BJ (cell line): ENCODE measurements at places on chromosomes 12 and 14.
A peak's percentile ranks its signal among the peaks of the same experiment; 100 is the strongest.

DNA sequence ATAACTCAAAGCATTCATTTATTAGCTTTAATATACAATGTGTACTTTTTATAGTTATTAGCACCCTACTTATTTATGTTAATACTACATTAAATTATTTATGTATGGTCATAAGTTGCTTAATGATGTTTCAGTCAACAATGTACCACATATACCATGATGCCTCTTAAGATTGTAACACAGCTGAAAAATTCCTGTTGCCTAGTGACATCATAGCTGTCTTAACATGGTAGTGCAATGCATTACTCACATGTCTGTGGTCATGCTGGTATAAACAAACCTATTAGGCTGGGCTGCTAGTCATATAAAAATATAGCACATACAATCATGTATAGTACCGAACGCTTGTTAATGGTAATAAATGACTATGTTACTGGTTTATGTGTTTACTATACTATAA lies 120.4 kb downstream of the ANO6 start:
- peak; percentile 64 for DNase-seq

DNA sequence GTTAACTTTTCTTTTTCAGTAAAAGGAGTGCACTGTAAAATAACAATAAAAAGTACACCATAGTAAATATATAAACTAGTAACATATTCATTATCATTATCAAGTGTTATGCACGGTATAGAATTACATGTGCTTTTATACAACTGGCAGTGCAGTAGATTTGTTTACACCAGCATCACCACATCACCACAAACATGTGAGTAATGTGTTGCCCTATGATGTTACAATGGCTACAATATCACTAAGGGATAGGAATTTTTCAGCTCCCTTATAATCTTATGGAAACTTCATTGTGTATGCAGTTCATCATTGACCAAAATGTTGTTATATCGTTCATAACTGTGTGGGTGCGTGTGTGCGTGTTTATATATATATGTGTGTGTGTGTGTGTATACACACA lies 23.5 kb upstream of the NEDD1 start:
- DNase-seq, result no peak

GRCh38 chr12:107780298-107780697 lies 5.8 kb downstream of the ASCL4 start:
- no peak for DNase-seq

- DNase-seq, result no peak
These were observed 4.4 kb downstream of the VDR start for GRCh38 chr12:47900131-47901062.

DNA sequence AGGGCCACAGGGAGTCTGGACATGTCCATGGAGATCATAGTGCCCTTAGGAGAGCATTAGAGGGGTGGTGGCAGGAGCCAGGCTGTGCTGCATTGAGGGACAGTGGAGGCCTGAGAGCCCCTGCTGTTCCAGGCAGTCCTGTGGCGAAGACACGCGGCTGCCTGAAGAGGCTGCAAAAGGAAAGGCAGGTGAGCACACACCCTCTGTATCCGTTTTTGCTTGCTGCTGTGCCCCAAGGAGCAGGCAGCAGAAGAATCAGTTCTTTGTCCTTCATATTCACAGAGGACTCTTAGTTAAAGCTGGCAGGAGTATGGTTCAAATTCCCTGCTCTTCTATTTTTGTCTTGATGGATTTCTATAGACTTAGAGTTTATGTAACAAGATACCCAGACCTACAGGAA lies 4.5 kb downstream of the SLC35E3 start:
- no peak for DNase-seq

DNA sequence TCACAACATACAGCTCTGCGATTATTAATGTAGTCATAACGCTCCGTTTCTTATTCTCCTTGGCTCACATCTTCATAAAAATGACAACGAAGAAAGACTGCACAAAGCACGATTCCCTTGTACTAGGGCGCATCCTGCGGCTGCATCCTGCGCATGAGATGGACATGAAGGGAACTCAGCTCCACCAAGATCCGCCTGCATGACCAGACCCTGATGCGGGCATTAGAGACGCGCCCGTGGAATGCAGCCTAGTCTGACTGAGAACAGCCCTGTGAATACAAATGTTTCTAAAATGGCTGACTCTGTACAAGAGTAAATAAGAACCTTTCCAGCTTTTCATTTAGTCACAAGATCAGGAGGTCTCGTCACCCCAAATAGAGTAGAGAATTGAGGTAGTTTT lies 422.2 kb downstream of the NOVA1 start:
- DNase-seq, result no peak

DNA sequence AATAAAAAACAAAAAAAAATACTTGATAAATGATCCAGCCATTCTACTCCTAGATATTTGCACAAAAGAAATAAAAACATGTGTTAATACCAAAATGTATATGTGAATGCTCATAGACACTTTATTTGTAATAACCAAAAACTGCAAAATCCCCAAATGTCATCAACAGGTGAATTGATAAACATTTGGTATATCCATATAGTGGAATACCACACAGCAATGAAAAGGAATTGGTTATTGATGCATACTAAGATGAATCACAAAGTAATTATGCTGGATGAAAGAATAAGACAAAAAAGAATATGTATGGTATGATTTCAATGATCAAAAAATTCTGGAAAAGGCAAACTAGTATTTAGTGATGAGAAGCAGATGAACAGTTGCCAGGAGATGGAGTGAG lies 124.7 kb upstream of the VASH1 start:
- DNase-seq, result no peak

DNA sequence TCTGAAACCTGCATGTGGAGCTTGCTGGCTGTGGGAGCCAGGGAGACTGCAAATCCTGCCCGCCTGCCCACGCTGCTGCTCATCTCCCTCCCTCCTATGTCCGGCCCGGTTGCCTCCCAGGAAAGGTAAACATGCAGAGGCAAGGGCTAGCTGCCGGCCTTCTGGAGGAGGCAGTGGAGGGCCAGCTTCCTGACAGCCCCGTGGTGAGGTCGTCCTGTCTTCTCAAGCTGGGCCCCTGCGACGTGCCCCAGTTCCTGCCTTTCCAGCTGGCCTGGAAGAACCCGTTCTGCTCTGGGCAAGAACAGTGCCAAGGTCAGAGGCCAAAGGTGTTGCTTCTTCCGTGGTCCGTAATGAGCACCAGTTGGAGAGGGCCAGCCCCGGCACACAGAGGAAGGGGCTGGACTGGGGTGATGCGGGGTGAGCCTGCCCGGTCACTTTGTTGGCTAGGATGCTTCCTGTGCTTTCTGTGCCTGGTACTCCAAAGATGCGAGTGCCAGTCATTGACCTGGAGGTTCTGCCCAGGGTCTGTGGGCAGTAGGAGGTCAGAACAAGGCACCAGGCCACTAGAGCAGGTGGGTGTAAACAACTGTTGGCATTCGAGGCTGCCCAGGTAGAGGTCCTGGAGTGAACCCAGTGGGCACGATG lies 25.3 kb downstream of the TPCN1 start:
- no peak for DNase-seq

DNA sequence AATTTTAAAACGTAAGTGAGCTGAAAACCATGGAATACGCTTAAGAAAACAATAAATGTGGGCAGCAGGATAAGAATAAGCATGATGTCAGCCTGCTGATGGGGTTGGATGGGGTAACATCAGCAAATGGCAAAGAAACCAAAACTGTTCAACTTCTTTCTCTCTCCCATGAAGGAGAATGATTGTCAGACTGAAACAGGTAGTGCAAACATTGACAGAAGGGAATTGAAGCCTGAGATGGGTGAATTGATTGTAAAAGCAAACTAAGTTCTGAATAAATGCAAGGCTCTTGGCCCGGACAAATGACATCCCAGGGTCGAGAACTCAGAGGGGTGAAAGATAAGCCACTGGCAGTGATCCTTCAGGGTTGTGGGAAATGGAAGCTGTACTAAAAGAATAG lies 182.6 kb downstream of the ETV6 start:
- no peak for DNase-seq

GRCh38 chr14:32013083-32013482 lies 64.0 kb upstream of the ARHGAP5 start:
- DNase-seq, result no peak

DNA sequence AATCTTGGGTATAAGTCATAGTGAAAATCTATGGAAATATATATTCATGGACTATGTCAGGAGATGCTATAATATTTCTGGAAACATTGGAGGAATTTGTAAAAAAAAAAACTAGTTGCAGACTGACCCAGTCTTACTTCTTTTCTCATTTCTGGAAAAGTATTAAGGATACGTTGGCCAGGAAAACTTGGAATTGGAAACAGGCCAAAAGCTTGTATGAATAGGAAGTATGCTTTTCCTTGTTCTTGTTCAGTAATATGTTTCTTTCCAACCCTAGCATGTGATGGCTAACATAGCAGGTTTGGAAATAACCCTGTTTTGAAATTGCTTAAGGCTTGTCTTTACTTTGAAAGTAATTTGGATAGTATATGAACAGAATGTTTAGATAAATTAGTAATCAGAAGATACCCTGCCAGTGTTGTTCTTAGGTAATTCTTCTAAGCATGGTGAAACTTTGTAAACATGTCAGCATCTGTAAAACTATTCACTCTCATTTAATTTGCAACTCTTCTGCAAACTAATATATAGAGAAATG lies 316.2 kb downstream of the NPAS3 start:
- DNase-seq, result no peak

DNA sequence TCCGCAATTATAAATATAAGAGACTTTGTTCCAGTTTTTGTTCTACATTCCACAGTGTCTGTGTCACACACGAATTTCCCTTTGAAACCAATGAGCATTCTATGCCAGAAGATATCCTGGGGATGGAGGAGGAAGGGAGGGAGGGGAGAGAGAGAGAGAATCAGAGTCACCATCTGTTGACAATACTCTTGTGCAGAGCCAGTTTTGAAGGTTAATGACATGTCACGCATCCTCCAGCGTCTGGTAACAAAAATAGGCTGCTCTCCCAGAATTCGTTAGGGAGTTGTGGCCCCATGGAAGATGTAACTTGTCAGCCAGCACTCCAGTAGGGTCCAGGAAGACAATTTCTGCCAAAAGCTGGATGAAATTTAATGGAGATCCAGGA lies 213.5 kb upstream of the KRR1 start:
- peak; percentile 71 for DNase-seq

DNA sequence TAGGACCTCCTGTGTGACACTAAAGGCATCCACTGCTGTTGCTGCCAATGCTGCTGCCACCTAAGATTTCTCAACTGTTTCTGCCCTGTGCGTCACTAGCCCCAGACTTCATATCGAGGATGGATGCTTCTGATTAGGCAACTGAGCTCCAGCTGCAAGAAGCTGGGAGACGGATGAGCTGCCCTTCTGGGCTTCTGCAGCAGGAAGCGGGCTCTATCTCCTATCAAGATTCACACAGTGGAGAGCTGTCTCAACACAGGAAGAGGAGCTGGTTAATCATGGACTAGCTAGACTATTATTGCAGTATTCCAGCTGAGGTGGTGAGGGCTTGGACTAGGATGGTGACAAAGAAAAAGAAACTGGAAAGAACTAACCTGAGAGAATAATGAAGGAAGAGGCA lies 59.2 kb upstream of the PELI2 start:
- no peak for DNase-seq

GRCh38 chr14:100522616-100523099 lies 64.6 kb downstream of the BEGAIN start:
- DNase-seq, result no peak

DNA sequence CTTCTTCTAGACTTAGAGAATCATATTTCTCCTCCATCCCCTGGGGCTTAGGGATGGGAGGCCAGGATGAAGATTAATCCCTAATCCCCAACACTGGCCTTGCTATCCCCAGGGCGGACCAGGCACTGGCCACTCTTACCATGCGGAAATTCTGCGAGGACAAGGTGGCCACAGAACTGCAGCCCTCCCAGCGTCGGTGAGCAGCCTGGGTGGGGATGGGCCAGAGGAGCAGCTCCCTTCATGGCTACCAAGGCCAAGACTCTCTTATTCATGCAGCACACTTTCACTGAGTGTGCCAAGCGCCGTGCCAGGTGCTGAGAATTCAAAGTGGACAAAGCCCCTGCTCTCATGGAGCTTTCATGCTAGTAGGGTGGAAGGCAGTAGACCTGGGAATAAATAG lies 7.0 kb downstream of the TNS2 start:
- no peak for DNase-seq

- no peak for DNase-seq
These were observed 10.2 kb downstream of the ARHGAP5 start for GRCh38 chr14:32087173-32087861.

- no peak for DNase-seq
These were observed 112.6 kb downstream of the ZNF664 start for GRCh38 chr12:124085419-124086296.

- DNase-seq, result no peak
These were observed 3.7 kb downstream of the BATF start for GRCh38 chr14:75525969-75526368.

GRCh38 chr14:95713596-95714371 lies at the start of gene TCL1A:
Gene TCL1A (minus strand): TSS chr14:95714125. CDS start chr14:95714066, 59 bp downstream.
- DNase-seq, result no peak

- DNase-seq, result no peak
These were observed 104.7 kb upstream of the RAP1B start for GRCh38 chr12:68505970-68506369.

DNA sequence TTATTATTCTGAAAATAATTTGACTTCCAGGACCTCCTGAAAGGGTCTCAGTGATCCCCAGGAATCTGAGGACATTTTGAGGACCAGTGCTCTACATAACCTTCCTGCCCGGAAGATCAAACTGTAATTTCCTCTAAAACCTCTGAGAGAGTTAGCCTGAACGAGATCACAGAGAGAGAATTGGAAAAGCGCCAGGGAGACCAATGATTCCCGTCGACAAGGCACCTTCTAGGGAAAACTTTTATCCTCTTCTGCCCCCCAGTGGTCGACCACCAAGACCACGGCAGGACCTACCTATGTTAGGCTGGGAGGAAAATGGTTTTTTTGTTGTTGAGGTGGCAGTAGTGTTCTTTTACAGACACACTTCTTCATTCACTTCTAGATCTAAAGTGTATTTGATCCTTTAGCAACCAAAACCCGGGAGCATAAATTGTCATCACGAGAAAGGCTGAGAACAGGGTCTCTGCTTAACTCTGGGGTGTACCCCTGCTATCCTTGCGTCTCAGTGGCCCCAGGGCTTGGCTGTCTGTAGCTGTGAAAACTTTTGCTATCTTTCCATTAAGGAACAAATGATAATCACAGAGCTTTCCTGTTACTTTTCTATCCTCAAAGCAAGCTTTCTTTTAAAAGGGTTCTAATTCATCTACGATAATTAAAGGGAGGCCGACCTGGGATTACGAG lies 62.9 kb upstream of the NID2 start:
- no peak for DNase-seq

DNA sequence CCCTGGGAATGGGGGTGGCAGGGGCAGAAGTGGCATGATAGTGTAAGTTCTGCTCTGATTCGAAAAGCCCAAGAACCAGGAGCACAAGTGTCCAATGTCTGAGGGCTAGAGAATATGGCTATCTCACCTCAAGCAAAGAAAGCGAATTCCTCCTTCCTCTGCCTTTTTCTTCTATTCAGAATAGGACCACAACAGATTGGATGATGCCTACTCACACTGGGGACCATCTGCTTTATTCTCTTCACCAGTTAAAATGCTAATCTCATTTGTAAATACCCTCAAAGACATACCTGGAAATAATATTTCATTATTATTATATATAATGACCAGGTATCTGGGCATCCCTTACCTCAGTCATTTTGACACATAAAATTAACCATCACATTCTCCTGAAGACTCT lies 808.7 kb downstream of the NRXN3 start:
- no peak for DNase-seq
